ENCODE measurements at places on chromosomes 6 and 20.

- DNase-seq = no peak
Measured at GRCh38 chr20:60541991-60542390, 583.8 kb downstream of the CDH26 start.

GRCh38 chr6:113980937-113981554 is 10.1 kb upstream of the HDAC2 start:
- peak; percentile 37 for DNase-seq

- DNase-seq = peak; percentile 94
Measured at GRCh38 chr6:52233975-52234823, 10.1 kb downstream of the IL17F start.

DNA sequence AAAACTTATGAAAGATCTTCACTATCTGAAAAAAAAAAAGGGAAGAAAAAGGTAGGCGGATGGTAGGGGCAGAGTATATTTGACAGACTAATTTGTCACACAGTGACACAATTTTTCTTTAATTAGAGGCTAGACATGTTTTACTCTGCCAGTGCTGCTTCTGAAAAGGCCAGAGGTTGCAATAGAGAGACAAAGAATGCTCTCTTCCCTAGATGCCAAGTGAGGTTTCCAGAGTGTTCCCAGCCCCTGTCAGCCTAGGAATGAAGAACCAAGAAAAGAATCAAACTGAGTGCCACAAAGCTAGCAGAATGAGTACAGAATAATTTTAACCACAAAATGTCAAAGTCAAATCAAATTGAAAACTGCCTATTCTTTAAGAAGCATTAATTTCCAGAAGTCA is 13.0 kb downstream of the PNISR start:
- DNase-seq = no peak

- DNase-seq = no peak
Measured at GRCh38 chr20:37943501-37944455, 40.9 kb downstream of the VSTM2L start.

GRCh38 chr20:19397666-19398065 is 185.2 kb downstream of the SLC24A3 start:
- DNase-seq = peak; percentile 16

GRCh38 chr6:73369157-73369556 is 540 bp downstream of the OOEP start:
- no peak for DNase-seq

DNA sequence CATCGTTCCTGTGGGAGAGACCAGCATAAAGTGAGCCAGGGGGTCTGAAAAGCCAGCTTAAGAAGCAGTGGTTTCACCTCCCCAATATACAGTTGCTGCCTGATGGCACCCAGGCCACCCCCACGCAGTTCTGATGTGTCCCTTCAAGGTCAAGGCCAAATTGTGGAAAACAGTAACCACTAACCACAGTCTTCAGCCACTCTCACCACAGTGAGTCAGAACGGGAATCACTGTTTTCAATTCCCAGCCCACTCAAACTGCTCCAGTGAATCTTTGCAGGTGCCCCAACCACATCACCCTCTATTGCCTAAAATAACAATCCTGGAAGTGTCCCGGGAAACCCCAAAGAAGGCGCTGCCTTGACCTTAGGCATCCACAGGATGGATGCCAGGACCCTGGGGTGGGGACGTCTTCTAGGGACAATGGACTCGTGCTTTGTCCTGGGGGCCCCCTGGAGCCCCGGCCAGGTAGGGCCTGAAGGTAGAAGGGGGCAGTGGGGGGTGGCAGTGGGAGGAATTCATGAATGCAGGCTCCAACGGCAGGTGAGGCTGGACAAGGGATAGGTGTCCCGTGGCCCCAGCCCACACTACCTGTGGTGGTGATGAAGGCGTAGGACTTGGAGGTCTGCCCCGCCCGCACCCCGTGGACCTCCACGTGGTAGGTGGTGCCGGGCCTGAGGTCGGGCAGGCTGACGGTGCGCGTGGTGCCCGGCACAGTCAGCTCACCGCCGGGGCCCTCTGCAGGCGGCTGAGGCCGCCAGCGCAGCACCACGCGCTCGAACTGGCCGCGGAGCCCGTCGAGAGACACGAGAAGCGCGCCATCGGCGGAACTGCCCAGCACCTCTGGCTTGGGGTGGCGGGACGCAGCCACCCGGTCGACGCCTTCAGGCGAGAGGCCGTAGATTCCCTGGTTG is 22.2 kb downstream of the TNXB start:
- peak; percentile 42 for DNase-seq

DNA sequence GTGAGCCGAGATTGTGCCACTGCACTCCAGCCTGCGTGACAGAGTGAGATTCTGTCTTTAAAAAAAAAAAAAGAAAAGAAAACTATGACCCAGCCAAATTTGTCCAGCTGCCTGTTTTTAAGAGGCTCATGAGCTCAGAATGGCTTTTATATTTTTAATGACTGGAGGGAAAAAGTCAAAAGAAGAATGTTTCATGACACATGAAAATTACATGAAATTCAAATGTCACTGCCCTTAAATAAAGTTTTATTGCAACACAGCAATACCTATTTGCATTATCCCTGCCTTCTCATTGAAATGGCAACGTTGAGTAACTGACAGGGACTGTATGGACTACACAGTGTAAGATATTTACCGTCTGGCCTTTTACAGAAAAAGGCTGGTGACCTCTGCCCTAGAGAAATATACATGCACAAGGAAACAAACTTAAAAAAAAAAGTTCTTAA is 11.4 kb downstream of the SENP6 start:
- no peak for DNase-seq

DNA sequence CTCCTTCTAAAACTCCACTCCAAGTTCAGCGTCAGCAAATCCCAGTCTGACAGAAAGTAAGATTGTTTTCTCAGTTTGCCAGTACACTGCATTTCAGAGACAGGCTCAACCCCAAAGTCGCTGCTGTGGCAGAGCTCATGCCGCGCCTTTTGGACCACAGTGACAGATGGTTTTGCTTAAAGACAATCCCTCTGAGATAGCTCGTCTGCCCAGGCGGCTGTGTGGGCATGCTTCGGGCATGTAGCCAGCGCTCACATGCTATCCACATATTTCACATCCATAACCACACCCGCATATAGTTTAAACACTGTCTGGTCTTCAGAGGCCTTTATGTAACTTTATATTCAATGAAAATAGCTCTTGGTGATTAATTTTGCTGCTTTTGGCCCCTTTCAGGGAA is 14.7 kb upstream of the PXDC1 start:
- DNase-seq = peak; percentile 61

GRCh38 chr6:105321207-105321606 is 81.7 kb downstream of the PREP start:
- DNase-seq = no peak

DNA sequence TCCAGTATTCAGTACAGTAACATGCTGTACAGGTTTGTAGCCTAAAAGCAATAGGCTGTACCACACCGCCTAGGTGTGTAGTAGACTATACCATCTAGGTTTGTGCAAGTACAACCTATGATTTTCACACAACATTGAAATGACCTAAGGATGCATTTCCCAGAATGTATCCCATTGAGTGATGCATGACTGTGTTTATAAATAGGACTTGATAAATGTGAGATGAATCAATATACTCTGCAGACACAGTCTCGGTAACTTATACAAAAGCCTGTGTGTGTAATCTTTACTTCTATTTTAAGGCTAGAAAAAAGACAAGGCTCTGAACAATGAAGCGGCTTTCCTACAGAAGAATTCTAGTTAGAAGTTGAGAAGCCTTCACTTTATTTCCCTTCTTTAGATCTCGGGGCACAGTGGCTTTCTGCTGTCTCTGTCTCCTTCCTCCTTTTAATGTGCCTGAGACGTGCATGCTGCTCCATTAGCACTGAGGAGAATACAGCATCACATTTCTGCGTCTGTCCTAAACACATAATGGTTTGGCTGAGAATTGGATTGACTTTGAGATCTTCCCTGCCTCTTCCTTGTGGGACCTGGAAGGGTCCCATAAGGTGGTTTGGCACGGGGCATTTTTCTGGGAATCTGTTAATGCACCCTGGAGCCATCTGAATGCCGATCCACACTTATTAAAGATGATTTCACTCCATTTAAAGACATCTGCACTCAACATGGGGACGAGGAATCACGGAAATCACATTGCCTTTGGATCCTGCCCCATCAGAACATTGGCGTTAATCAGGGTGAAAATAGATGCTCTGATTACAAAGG is 112.5 kb downstream of the SCML4 start:
- DNase-seq = no peak

- DNase-seq = no peak
Measured at GRCh38 chr20:32988008-32988407, 16.2 kb downstream of the SUN5 start.

Data from COLO829 (cell line).